Uterine smooth muscle cell (primary cell): ENCODE measurements at places on chromosomes 12 and 14. TPM values are rescaled to one million over a fixed set of nuclear protein-coding genes. Genes with fewer than 3 reads are reported as not detected.

The CELA1 gene
- total RNA-seq = not detected in 2 replicates

The RNASE7 gene
- not detected in 2 replicates for total RNA-seq

The CMKLR1 gene
- total RNA-seq = not detected in 2 replicates

The LIN7A gene
- total RNA-seq = 3.1 and 3.9 TPM in 2 replicates

The SLCO1B1 gene
- not detected in 2 replicates for total RNA-seq

The TAS2R19 gene
- 7.9 and 10.8 TPM in 2 replicates for total RNA-seq
